ENCODE measurements at places on chromosomes 3 and 15. TPM values are rescaled to one million over a fixed set of nuclear protein-coding genes. Genes with fewer than 3 reads are reported as not detected.

Gene CAPN3
- 5.9 TPM for total RNA-seq

DNA sequence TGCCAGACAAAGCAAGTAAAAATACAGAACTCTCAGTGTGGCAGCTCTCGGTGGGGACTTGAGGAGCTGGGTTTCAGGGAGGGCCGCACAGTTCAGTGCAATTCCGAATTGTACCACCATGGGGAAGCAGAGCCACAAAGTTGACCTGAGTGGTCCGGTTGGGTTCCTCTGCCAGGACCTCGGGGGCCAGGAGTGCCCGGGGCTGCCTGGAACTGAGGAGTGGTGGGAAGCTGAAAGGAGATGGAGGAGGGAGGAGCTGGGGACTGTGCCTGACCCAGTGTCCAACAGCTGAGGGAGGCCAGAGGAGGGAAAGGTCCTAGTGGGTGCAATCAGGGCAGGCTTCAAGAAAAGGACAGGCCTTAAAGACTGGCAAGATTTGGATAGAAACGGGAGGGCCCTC, 32.2 kb upstream of the TRH start:
- DNase-seq, result peak; percentile 50

- DNase-seq, result no peak
Observed at GRCh38 chr3:129855832-129856419, 37.6 kb downstream of the TMCC1 start.

DNA sequence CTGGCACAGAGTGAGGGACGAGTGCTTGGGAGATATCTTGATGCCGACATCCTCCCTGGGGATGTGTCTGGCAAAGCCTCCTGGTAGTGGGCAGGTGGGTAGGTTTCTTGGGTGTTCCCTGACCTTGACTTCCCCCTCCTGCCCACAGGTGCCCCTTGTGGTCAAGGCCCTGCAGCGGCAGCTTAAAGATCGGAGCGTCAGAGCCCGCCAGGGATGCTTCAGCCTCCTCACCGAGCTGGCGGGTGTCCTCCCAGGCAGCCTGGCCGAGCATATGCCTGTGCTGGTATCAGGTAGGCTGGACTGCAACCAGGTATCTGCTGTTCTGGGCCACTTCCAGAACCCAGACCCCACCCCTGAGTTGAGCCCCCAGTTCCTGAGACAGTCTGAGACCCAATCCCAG, 19.2 kb downstream of the CAND2 start:
- no peak for DNase-seq

- DNase-seq, result no peak
Observed at GRCh38 chr3:179189759-179190158, 41.6 kb downstream of the PIK3CA start.

DNA sequence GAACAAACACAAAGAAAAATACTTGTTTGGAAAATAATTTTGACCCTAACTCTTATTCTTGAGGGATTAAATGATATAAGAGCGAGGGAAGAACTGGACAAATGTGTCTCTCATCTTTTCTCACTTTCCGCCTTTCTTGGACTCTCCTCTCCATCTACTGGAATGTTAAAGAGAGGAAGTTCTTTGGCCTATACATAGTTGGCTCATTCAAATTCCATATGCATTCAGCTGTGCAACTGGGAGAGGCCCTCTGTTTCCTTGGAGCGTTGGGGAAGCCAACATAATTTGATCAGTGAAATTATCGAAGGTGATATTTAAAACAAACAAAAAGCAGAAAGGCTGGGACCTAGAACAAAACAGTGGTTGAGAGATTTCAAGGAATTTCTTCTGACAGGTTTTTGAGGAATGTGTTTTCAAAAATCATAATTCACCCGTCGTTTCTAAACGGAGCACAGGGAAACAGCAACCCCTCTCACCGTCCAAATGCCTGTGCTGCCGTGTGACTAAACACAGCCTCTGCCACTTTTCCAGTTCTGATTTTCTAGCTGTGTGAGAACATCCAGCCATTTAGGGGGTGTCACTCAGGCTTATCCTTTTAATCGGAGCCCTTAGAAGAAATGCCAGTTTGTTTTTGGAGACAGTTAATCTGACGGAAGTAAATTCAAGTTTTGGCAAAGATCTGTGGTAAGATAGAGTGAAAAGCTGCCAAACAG, 489.9 kb downstream of the SOX2 start:
- no peak for DNase-seq

DNA sequence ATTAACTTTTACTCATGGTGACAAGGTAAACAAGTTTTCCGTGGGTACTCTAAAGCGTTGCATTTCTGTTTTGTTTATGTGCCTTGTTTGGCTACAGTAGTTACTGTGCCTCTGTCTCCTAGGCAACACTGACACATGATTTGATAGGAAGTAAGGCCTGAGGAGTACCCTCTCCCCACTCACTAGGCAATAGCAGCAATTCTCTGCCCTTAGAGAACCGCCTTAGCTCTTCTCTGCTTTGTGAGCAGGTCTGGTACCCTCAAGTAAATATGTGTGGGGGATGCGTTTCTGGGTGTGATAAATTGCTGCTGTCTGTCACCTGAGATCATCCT, at the start of gene IL5RA:
Gene IL5RA, minus strand, starts transcription at position 76 of the 332 bp plus-strand sequence. CDS start 5,390 bp downstream, outside the sequence.
- DNase-seq, result no peak

DNA sequence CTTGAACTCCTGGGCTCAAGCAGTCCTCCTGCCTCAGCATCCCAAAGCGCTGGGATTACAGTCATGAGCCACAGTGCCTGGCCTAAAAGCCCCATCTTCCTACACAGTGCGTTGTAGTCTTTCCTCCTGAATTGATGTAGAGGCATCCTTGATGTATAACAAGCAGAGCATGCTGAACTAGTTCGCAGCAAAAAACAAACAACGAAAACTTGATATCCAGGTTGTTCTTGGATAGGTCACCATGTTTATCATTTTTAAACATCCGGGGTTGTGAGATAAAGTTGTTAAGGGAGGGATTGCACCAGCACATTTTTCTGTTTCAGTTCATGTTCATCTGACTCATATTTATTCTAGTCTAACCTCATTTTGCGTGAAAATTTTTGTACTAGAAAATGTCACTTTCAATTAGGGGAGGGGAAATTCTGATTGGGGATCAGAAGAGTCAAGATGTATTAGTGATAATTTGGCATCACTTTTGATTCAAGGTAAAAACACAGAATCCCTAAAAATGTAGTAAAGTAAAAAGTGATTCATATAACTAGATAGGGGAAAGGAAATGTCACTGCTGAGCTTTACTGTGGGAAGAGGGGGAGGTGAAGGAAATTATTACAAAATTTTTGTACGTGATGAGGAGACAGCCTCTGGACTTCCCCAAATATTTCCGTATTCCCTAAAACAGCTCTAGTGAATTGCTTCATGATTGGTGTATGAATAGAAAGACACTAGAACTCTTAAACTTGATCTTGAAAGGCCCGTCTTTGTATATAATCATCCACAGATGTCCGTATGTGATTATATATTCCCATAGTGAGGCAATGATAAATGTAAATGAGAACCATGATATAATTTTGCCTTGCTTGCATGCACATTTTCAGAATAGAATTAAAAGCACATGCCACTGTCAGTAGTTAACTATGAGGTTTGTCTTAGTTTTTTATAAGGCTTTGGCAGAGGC, 22.9 kb downstream of the RAB8B start:
- no peak for DNase-seq
